CD8-positive, alpha-beta memory T cell (primary cell): ENCODE measurements at places on chromosomes 7 and 10. TPM values are rescaled to one million over a fixed set of nuclear protein-coding genes. Genes with fewer than 3 reads are reported as not detected.
A peak's percentile ranks its signal among the peaks of the same experiment; 100 is the strongest.

Gene ATG9B
- 15.4 TPM for polyA plus RNA-seq

Gene TLX1
- not detected for polyA plus RNA-seq

Gene PARD3
- not detected for polyA plus RNA-seq

- DNase-seq, result no peak
Observed at GRCh38 chr10:70662362-70663220, 9.7 kb upstream of the ADAMTS14 start.

GRCh38 chr7:143454091-143454680 is 10.9 kb downstream of the TAS2R60 start:
- DNase-seq, result no peak

- DNase-seq, result no peak
Observed at GRCh38 chr10:70357565-70357964, 24.9 kb downstream of the LRRC20 start.

DNA sequence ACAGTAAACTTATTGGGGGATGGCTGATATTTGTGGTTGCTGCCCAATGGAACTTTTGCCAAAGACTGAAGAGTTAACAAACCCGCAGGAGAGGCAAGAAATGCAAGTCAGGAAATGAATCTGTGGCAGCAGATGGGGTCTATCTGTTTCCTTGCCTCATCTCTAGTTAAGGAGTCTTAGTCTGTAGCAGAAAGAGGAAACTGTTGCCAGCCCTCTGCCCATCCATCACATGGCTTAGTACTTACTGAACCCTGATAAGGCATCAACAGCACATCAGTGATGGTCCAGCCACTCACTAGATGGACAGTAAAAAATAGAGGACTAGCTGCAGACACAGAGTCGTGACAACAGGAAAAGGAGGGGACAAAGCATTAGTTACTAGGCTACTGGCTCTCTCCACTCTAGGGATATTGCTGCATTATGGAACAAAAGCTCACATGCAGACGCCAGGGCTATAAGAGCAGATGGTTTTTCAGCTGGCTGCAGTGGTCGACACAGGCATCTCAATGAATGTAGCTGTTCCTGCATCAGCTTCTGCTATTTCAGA is 614.7 kb downstream of the PARD3 start:
- no peak for DNase-seq

DNA sequence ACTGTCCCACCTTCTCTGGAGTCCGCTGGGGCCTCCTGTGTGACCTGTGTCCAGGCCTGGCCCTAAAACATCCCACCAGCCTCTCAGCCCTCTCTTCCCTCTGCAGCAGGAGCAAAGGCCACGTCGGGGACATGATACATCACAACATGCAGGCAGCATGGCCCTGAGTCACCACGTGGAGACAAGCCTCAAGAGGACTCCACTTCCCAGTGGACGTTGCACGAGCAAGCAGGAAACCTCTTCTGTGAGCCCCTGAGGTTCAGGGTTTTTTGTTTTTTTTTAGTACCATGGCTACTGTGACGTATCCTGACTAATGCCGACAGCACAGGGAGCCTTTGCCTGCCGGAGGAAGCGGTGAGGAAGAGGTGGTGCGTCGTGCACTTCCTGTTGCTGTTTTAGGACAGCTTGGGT is 165.9 kb downstream of the DNAJB6 start:
- peak; percentile 89 for DNase-seq
